Body of pancreas (tissue), 4 donors: ENCODE measurements at places on chromosomes 1 and 21. TPM values are rescaled to one million over a fixed set of nuclear protein-coding genes. Genes with fewer than 3 reads are reported as not detected.

Gene OR2L3
- not detected for total RNA-seq

Gene DENND2D
- 35.3 TPM for total RNA-seq

- DNase-seq, result no peak
Measured at GRCh38 chr1:47468709-47469389, 31.0 kb downstream of the FOXD2 start.

Gene SPRR2B
- not detected for total RNA-seq

DNA sequence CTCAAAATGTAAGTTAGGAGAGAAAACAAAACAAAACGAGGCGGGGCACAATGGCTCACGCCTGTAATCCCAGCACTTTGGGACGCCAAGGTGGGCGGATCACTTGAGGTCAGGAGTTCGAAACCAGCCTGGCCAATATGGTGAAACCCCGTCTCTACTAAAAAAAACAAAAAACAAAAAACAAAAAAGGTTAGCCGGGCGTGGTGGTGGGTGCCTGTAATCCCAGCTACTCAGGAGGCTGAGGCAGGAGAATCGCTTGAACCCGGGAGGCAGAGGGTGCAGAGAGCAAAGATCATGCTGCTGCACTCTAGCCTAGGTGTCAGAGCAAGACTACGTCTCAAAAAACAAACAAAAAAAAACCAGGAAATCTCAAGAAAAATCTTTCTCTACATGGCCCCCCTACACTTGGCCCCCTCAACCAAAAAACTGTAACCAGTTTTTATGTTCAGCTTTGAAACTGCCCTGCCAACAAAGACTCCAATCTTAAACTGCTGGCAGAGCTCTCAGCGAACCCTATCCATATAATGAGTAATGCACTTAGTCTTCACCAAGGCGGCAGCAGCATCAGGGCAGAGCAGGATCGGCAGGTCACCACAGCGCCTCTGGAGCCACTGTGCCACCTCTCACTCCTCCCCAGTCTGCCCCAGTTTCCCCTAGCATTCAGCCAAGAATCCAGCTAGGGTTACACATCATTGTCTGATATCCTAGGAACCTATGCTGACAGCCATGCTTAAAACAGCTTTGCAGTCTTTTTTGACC lies 71.7 kb downstream of the JAK1 start:
- no peak for DNase-seq
